HuH-7 (cell line): ENCODE measurements at places on chromosomes 7 and 10.

- no peak for DNase-seq
Observed at GRCh38 chr7:42993038-42993437, 60.9 kb downstream of the MRPL32 start.

GRCh38 chr10:44902941-44903545 is 8.1 kb upstream of the TMEM72 start:
- DNase-seq, result no peak

DNA sequence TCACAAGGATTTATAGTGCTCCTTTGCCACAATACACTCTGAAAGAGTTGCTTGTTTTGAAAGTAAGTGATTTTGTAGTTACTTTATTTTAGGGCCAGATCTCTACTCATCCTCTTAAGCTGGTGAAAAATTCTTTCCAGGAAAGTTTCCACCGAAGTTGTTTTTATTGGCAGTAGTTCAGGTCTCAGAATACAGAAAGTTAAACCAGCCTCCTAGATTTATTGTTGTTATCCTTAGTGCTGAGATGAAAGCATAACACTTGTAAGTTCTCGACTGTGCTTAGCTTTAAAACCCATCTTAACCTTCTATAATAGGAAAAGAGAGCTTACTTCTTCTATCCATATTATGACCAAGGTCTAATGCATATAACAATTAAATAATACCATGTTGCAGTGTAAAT is 5.5 kb downstream of the AP3M1 start:
- no peak for DNase-seq

GRCh38 chr10:48444266-48444665 is 137.8 kb downstream of the MAPK8 start:
- DNase-seq, result no peak

GRCh38 chr7:139571651-139572050 is 48.2 kb downstream of the CLEC2L start:
- no peak for DNase-seq

- DNase-seq, result no peak
Observed at GRCh38 chr10:124955868-124956267, 13.9 kb downstream of the ZRANB1 start.
